ENCODE measurements at places on chromosomes 5 and 9.
A peak's percentile ranks its signal among the peaks of the same experiment; 100 is the strongest.

DNA sequence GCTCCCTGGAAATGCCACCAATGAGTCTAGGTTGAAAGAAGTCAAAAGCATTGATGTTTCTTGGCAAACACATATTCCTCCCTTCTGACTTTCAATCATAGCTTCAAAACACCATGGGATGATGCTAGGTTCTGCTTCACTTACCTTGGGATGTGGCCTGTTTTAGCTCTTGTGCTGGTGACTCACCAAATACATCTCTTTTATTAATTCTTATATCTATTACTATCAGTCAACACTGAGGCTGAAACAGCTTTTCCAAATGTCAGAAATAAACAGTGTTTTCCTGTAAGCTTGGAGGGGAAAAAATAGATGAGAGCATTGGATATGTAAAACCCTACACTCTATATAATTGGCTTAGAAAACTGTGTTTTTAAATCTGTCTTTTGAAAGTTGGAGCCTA lies 245.4 kb upstream of the NREP start:
- no peak for DNase-seq

DNA sequence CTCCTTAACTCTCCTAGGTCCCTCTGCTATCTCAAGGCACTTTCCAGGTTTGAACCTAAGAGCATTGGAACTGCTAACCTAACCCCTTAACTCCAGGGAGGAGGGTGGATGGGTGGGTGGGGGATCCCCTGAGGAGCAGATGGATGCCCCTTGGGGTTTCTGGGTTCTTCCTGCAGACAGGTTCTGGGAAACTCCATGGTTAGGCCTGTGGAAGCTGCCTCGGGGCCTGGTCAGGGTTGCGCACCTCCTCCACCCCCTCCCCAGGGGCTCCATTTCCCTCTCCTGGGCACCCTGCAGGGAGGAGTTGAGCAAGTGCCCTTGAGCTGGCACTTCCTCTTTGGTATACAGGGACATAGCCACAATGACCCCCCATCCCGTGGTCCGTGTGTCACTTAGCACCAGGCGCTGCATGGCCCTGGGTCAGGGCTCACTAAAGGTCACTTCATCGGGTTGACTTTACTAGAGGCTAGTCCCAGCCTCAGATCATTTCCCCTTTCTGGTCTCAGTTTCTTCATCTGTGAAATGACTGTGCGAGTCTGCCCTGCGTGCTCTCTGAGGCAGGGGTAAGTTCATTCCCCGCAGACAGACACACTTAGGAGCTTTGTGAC lies 16.0 kb downstream of the CXXC5 start:
- no peak for DNase-seq

DNA sequence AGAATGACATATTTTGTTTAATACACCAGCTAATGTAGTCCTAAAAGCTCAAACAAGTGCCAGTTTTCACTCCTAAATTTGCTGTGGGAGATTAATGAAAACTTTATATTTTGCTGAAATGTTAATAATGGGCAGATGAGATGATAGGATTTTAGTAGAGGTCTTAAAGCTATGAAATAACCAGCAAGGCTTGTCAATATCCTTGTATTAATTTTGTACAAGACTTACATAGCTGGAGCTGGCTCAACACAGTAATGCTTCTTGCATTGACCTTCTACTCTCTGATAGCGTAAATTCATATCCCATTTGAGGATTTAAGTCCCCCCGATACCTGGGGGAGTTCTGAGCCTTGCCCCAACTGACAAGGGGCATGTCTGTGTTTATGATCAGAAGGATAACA lies 219.2 kb downstream of the MAPKAP1 start:
- no peak for DNase-seq

GRCh38 chr5:113425909-113426308 lies 8.9 kb downstream of the TSSK1B start:
- DNase-seq, result no peak

DNA sequence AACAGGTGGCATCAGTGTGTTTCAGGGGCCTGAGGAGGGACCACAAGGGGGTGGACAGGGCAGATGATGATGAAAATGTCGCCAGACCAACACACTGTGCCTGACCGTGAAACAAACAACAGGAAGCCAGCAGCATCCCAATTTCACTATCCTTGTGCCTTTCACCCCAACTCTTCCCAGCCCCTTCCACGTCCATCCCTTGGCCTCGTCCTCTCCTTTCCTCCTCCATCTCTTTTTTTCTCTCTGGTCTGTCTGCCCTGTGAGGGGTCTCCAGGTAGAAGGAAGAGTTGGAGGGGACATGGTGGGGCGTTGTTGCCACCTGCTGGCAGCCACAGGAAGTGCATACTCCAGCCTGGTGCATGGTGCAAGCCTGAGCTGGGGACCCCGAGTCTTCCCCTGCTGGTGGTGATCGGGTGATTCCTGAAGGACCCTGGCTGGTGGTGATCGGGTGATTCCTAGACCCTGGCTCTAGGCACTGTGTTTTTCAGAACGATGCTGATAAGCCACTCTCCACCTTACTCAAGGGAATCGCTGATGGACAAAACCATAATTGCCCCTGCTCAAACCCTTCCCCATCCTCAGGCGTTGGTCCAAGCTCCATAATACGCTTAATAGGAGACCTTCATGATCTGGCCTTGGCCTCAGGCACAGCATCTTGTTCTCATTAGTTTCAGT lies 21.7 kb upstream of the NSD1 start:
- peak; percentile 43 for DNase-seq

DNA sequence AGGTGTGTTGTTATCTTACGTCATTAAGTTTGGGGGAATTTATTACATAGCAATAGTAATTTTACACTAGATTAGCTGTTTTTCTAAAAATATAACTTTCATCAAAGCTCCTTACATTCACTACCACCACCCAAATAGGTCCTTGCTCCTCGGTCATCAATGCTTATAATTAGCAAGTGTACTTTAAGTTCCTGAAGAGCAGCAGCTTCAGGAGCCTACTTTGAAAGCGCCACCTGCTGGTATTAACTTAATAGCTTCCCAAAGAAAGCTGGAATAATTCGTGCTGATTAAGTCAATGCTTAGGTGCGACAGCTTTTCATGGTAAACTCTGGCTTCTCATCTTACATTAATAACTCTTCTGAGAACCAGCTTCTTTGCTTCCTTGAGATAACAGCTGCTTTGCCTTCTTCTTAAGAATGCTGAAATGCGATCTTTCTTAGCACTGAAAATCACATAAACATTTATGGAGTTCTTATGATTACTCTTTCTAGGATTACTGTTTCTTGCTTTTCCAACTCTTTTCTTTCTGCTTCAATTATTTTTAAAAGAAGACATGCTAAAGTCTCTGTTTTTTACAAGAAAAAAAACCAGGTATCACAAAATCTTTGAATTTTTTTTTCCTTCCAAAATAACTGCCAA lies 10.0 kb upstream of the C5 start:
- peak; percentile 58 for DNase-seq

All from LHCN-M2 (cell line).